Occipital lobe (tissue), 3 donors: ENCODE measurements at places on chromosomes 11 and 22. TPM values are rescaled to one million over a fixed set of nuclear protein-coding genes. Genes with fewer than 3 reads are reported as not detected.

DNA sequence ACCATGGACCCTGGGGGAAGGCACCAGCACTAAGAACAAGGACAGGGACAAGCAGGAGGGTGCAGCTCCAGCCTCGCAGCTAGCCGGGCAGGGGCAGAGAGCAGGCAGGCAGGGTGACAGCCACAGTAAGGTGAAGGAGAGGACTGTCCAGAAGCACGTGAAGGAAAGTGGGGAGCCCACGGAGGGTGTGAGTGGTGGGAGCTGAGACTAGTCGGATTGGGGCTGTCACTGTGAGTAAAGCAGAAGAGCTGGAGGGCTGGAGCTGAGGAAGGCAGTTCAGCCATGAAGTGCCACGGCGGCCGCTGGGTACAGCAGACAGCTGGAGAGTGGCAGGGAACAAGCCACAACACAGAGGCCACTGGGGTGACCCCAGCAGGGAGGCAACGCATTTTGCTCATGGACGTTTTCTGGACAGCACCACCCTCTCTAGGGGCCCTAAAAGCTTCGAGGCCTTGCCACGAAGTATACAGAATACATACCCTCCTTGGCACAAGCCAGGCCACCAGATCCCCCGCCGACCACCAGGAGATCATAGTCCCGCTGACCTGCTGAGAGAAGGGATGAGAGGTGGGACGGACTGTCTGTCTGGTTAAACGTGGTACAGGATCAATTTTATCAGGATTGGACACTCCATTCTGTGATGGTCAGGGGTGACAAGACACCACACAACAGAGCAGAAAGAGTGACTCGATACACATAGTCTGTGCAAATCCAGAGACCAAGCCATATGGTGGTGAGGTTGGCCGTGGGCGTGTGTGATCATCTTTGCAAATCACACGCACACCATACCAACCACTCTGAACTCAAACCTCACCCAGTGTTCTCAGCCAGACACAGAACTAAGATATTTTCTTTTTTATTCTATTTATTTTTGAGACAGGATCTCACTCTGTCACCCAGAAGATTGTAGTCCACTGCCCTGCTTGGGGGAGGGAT is 10.8 kb upstream of the COMT start:
- no peak for DNase-seq

DNA sequence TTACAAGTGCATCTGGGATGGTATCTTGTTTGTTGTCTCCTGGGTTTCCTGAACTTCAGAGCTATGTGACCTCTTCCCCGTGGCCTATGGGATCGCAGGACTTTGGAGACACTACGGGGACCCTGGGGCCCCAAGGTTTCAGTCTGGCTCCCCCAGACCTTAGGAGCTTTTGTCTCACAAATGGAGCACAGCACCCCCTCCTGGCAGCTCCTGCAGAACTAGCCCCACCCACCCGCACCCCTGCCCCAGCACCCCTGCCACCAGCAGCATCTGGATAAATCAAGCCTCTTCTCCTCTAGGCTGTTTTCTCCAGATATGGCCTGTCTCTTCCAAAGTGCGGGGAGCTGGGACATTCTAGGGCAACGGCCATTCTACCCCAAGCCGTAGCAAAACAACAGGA is 10.4 kb downstream of the RCOR2 start:
- no peak for DNase-seq

DNA sequence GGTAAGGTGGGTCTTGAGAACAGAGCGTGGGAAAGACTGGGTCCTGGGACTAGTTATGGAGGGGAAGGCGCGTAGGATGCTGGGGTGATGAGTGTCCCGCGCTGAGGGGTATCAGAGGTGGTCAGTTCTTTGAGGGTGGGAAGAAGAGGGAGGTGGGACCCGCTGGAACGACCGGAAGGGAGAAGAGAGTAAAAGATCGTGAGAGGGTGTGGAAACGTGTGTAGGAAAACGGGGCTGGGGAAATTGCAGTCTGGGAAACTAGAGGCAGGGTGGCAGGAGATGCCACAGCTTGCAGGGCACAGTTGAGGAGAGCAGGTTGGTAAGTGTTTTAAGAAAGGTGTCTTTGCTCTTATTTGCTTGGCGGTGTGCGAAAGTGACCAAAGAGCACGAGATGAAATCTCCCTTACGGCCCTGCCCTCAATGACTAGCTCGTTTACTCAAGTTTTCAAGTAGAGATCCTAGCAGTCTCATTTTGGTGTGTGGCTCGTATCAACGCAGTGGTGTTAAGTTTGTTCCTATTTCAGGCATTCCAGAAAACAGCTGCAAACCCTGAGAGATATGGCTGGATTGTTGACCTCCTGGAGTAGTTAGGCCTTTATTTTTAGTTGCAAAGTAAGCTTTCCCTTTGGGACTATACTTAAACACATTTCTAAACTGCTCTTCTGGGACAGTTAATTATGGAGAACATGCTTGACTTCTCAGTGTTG is 615 bp downstream of the STT3A start:
- no peak for DNase-seq

DNA sequence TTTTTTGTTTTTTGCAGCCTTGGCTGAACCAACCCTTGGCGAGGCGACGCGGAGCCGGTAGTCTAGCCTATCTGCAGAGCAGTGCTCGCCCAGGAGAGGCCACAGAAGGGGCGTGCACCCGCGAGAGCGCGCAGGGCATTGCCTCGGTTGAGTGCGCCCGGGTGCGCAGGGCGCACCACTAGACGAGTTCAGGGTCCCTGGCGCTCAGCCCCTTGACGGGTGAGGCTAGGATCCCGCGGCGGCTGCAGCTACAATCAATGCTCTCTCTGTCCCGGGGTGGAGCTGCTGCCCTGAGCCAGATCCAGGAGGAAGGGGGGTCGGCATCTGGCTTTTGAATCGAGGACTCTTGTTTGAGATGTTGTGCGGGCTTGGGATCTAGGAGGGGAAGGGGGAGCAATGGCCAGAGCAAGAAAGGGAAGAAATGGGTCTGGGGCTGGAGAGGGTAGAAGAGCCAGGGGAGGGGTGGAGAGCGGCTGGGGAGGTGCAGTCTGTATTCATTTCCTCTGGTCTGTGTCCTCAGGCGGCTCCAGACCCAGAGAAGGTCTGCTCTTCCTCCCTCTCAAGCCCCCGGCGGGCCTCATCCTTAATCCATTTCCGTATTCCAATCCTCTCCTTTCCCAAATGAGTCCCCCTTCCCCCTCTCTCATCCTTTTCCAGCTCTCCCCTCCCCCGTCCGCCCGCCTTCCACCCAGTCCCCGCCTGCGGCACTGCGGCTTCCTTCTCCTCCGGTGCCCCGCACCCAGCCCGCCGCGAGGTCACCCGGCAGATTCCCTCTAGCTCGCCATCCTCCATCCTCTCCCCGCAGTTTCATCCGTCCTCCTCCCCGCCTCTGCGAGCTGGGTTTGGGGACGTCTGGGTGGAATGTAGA is 797 bp downstream of the THY1 start:
- DNase-seq: peak; percentile 30

- DNase-seq: no peak
These were observed 1104.4 kb upstream of the CCDC90B start for GRCh38 chr11:84390441-84391078.

DNA sequence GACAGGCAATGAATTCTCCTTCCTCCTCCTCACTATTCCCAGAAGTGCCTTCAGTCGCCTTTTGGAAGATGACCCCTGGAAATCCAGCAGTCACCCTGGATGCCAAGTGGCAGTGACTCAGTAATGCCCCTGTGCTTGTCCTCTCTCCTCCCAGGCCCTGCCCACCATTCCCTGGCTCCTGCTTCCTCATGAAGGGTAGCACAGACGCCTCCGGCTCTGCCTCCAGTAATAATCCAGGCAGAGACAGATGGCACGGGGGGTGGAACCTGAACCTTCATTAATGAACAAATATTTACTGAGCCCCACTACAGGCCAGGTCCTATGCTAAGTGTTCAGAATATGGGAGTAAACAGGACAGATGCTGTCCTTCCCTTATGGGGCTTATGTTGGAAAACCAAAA is 23.2 kb downstream of the SYT13 start:
- DNase-seq: no peak

DNA sequence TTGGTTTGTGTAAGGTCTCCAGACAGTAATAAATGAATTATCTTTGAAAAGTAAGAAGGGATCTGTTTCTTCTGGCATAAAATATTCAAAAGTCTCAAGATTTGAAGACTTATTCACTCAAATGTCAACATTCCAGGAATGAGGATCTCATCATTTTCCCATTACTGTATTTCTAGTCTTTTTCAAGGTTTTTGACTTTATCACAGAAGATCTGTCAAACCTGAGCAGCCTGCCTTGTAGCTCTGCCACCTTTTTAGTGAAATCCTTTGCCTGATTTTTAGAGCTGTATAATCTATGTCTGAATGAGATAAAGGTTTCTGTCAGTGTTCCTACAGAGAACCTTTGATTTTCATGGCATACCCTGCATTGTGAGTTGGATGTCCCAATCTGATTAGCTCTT is 4.0 kb downstream of the OR51F2 start:
- DNase-seq: no peak

GRCh38 chr11:69578167-69578566 is 62.8 kb upstream of the CCND1 start:
- DNase-seq: no peak

Gene CCND1
- 14.0 TPM for total RNA-seq

Gene TEX54
- total RNA-seq: not detected

Gene IL17REL
- not detected for total RNA-seq

Gene ZC3H12C
- 32.0 TPM for total RNA-seq

Gene OR5D18
- not detected for total RNA-seq

Gene RFPL3
- total RNA-seq: not detected
